ENCODE measurements at places on chromosomes 6 and 20. TPM values are rescaled to one million over a fixed set of nuclear protein-coding genes. Genes with fewer than 3 reads are reported as not detected.
A peak's percentile ranks its signal among the peaks of the same experiment; 100 is the strongest.

DNA sequence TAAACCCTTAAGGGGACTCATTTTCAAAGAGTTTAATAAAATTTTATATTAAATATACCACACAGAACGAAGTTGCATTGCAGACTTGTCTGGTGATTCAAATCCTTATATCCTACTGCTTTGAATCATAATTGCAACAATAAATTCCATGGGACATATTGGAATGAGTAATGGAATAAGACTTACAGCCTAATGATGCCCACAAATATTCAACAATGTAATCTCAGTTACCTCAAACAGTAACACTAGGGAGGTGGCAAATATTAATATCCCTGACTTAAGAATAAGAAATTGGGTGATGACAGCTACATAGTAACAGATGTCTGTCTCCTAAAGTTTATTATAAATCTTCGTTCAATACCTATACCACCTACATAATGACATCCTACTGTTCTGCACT lies 52.6 kb downstream of the BMP5 start:
- no peak overlapping the region for H3K4me3 ChIP-seq
- DNase-seq: no peak
- H3K4me1 ChIP-seq: no peaks in the 10 kb centered on the region
- no peak overlapping the region for H3K27ac ChIP-seq
- no peaks in the 10 kb centered on the region for H3K36me3 ChIP-seq
- H3K27me3 ChIP-seq: no peaks in the 10 kb centered on the region

DNA sequence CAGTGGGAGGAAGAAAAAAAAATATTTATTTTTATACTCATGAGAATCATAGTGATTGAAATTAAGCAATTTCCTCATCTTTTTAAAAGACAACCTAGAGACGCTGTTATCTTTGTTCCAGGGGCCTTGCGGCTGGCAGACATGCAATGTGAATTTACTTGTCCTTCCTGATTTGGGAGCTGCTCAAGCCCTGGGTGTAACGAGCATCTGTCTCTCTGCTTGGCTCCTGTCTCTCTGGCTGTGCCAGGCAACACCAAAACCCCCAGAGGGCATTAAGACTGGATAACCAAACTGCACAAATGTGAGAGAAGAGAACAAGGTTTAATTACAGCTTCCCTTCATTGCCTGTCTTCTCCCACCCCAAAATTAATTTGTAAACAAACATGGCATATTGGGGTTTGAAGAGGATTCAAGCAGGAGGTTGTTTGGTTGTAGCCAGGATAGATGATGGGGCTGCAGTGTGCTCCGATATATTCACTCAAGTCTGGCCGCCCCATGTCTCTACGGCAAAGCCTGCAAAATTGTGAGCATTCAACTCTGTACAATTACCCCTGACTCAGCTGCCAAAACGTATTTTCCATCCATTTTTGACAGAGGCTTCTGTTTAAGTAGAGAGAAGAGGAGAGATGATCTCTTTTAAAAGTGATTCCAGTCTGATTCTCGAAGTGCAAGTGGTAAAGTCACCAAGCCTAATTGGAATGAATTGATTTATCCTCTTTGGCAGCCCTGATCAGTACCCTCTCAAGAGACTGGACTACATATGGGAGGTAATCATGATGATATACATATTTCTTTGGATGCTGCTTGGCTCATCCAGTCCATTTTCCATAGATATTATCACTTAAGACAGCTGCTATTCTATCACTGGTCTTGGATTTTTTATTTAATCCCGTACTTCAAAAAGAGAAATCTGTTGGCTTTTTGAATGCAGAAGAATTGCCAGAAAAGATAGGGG lies 170.2 kb downstream of the SLC24A3 start:
- H3K27ac ChIP-seq: no peak overlapping the region
- no peaks in the 10 kb centered on the region for H3K36me3 ChIP-seq
- DNase-seq: no peak
- H3K4me1 ChIP-seq: no peaks in the 10 kb centered on the region
- no peak overlapping the region for H3K4me3 ChIP-seq
- H3K27me3 ChIP-seq: no peaks in the 10 kb centered on the region

DNA sequence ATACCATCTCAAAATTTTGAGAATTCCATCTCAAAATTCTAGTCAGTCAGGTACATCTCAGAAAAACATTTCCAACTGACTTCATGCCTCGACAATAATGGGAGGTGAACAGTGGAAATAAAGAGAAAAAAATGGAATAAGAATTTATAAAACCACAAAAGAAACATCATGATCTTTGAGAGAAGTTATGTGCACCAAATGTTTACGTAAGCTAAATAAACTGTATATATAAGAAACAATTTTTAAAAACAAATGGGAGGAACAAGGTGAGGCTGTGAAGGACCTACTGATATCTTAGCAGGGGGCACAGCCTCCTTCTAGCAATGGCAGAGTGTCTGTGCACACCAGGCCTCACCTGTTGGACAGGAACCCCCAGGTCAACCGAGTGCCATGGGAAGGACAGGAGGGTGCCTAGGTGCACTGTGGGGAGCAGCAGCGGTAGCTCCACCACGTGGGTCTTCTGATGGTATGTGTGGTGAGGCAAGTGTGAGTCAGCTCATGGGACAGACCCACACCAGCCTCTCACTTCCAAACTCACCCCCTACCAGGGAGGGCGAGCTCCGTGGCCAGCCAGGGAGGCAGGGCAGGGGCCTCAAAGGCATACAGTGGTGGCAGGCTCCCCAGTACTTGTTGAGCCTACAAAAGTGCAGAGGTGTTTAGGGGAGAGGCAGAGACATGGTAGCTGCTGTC lies 23.2 kb downstream of the DIDO1 start:
- H3K27me3 ChIP-seq: no peaks in the 10 kb centered on the region
- H3K27ac ChIP-seq: no peak overlapping the region
- H3K36me3 ChIP-seq: peaks cover 4% of the 10 kb centered on the region
- H3K4me1 ChIP-seq: peaks cover 10% of the 10 kb centered on the region
- DNase-seq: no peak
- no peak overlapping the region for H3K4me3 ChIP-seq

DNA sequence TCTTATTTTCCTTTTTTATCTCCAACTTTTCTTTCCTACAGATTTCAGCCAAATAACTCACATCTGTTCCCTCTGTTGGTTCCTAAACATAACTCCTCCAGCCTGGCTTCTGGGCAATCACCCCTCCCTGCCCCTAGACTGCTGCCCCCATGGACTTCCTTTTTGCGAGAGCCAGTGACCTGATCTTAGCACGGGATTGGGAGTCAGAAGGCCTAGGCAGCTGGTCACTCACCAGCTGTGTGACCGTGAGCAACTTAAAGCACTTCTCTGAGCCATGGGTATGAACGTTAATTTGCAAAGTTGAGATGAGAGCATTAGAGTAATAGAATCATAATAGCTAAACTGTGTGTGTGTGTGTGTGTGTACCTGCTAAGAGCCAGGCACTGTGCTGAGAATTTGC lies 4.5 kb upstream of the MMP9 start:
- no peak overlapping the region for H3K4me3 ChIP-seq
- H3K27ac ChIP-seq: no peak overlapping the region
- H3K36me3 ChIP-seq: no peaks in the 10 kb centered on the region

DNA sequence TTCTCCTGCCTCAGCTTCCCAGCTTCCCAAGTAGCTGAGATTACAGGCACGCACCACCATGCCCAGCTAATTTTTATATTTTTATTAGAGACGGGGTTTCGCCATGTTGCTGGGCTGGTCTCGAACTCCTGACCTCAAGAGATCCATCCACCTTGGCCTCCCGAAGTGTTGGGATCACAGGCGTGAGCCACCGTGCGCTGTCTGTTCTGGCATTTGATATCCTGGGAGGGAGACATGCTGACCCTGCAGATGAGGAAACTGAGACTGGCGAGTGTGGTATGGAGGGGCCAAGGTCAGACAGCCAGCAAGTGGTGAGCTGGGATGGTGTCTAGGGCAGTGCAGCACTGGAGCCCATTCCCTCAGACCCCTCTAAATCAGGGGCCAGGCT lies 44.6 kb downstream of the SRC start:
- no peaks in the 10 kb centered on the region for H3K36me3 ChIP-seq
- no peaks in the 10 kb centered on the region for H3K27me3 ChIP-seq
- H3K4me1 ChIP-seq: no peaks in the 10 kb centered on the region
- no peak overlapping the region for H3K27ac ChIP-seq

DNA sequence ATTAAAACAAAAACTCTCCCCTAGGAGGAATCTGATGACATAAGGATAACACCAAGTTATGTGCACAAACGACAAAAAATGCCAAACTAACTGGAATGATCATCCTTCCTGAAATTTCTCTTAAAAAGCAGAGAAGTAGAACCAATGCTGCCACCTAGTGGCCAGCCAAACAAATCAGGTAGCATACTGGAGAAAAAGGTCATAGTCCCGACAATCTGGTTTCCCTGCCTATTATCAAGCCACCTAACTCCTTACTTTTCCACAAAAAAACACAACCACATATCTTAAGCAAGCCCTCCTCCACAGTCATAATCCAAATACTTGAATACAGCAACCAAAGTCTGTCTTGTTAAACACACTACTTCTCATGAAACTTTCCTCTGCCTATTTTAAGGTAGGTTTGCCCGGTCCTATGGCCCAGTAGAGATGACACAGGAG lies 5.3 kb downstream of the OARD1 start:
- peak overlapping the region; percentile 57 for H3K27ac ChIP-seq
- no peak overlapping the region for H3K4me3 ChIP-seq
- H3K4me1 ChIP-seq: no peaks in the 10 kb centered on the region
- peak; percentile 79 for DNase-seq
- no peaks in the 10 kb centered on the region for H3K27me3 ChIP-seq

CLDN20 gene
- total RNA-seq: not detected

TGM3 gene
- 0.15 TPM for total RNA-seq

GRCh38 chr6:105112577-105112976 lies 67.2 kb downstream of the POPDC3 start:
- H3K4me3 ChIP-seq: no peak overlapping the region
- no peaks in the 10 kb centered on the region for H3K4me1 ChIP-seq
- no peak overlapping the region for H3K27ac ChIP-seq
- H3K36me3 ChIP-seq: no peaks in the 10 kb centered on the region
- DNase-seq: no peak

Data from right lobe of liver (tissue), 6 donors.